Hematopoietic multipotent progenitor cell treated with erythropoietin and hydrocortisone succinate and interleukin-3 and kit ligand, for 4 days (in vitro differentiated cells): ENCODE measurements at places on chromosomes 16 and 17.

DNA sequence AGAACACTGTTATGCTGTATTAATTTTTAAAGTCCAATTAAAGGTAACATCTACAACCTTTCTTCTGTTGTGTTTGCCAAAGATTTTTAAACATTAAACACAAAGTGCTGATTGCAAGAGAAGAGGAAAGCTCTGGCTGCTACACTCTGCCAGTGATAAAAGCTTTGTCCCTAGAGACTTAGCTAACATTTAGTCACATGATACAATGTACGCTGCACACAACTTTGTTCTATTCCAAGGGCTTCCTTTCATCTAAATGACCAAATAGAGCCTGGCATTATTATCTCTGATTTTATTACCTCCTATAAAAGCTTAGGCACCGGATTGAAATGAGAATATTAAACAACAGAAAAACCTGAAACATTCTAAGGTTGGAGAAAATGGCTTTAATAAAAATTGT is 388.7 kb upstream of the PMFBP1 start:
- DNase-seq, result no peak

GRCh38 chr17:16913463-16913862 is 58.5 kb downstream of the TNFRSF13B start:
- DNase-seq, result no peak

DNA sequence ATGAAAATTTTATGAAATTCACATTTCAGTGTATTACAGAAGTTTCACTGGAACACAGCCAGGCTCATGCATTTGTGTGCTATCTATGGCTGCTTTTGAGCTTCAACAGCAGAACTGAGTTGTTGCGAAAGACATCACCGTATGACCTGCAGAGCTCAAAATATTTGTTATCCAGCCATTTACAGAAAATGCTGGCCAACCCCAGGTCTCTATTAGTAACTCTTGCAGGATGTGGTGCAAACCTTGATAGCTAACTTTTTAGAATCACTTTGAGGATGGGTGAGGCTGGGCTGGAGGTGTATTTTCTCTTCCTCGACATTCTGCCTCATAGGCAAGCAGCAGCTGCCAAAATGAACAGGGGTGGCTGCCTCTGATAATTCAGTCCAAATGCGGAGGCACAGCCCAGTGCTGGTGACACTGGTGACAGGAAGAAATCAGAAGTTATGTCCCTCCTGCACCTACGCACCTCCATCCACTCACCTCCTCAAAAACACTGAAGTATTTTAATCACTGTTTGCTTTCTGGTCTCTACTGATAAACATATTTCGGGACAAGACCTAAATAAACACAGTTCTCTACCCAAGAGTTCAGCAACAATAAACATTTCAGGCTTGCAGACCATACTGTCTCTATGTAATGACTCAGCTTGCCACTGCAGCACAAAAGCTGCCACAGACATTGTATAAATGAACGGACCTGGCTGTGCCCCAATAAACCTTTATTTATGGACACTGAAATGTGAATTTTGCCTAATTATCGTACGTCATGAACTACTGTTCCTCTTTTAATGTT is 28.5 kb downstream of the ARHGAP17 start:
- DNase-seq, result peak; percentile 78

GRCh38 chr17:16304830-16305229 is 48.4 kb downstream of the CENPV start:
- peak; percentile 65 for DNase-seq

DNA sequence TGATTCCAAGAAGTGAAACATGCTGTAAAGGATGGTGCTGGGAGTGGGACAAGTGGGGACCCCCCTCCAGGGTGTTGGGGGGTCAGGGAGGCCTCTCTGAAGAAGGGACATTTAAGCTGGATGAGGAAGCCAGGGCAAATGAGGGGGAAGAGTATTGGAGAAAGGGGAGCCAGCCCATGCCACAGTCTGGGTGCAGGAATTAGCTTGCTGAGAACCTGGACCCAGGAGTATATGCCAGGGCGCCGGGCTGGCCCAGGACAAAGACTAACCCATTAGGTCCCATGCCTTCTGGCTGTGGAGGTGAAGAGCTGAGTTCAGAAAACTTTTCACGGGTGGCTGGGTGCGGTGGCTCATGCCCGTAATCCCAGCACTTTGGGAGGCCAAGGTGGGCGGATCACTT is 45.6 kb upstream of the PIK3R6 start:
- no peak for DNase-seq

DNA sequence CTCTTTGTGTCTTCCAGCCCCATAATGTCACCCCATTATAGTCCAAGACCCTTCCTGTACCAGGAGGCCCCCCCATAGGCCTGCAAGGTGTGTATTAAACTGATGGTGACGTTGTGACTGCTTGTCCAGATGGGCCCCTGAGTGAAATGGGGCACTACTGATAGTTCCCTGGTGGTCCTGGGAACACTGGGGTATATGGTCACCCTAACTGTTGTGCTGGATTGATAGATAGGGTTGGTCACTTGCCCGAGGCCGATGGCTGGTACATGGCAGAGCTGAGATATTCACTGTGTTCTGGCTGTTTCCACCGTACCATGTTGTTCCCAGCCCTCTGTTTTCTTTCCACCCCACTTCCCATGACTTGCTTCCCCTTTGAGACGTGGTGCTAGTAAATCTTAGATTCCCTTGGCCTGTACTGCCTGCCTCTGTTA is 4.3 kb downstream of the CNP start:
- no peak for DNase-seq
